ENCODE measurements at places on chromosomes 2 and 18. TPM values are rescaled to one million over a fixed set of nuclear protein-coding genes. Genes with fewer than 3 reads are reported as not detected.

DNA sequence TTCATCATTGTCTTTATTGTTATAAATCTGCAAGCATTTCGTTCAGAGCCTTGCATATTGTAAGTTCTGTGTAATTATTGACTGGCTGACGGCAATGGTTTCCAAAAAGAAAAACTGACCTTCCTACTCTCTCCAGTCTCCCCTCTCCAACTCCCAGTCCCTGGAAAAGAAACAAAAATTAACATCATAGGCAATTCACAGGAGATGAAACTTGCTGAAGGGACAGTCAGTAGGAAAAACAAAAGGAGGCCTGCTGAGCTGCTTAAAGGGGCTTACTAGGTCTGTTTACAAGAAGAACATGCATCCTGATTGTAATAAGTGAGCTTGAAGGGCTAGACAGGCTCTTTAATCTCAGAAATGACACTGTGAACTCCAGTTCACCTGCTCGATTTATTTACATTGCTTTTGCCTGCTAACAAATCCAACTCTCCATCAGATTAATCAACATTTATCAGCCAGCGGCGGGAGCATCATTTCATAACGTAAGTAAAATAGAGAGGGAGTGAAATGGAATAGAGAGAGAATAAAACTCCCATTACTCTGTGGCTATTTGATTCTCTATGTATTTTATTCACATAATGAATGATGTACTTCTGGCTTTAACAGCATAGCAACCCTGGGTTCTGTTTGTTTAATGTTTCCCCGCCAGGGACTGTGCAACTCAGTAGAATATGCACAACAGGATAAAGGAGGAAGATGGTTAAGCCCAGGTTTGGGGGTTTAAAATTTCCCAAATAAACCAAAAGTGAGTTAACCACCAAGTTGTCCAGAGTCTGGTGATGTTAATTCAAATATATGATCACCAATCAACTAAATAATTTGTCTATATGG lies 256.7 kb upstream of the SETBP1 start:
- DNase-seq = peak; percentile 8

- no peak for DNase-seq
Measured at GRCh38 chr2:44951714-44952113, 10.2 kb downstream of the SIX3 start.

- DNase-seq = no peak
Measured at GRCh38 chr2:148279216-148279615, 258.3 kb downstream of the MBD5 start.

Gene COLEC11
- 0.43 TPM for total RNA-seq

DNA sequence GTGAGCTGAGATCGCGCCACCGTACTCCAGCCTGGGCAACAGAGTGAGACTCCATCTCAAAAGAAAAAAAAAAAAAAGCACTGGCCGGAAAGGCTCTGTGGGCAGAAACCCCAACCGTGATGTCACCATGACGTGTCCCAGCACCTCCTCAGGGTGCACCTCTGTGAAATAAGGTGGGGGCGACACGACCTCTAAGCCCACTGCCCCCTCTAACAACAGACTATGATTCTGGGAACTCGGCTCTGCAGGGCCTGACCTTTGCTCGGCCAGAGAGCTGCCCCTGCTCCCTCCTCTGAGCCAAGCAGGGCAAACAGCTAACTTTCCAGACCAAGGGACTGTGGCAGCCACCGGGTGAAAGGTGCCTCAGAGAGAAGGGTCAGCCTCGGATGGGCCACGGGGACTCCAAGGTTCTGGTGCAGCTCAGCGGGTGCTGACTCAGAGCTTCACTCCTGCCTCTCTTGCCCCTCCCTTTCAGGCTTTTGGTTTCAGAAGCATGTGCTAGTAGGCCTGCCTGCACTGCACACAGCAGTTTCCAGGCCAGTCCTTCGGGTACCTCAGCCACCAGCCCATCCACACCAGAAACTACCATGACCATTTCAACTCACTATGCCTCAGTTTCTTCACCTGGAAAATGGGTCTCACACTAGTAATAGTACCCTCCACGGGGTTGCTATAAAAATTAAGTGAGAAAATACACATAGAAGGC lies 8.0 kb downstream of the TMBIM1 start:
- DNase-seq = no peak

- DNase-seq = no peak
Measured at GRCh38 chr18:39513186-39513585, 1947.6 kb upstream of the CELF4 start.

DNA sequence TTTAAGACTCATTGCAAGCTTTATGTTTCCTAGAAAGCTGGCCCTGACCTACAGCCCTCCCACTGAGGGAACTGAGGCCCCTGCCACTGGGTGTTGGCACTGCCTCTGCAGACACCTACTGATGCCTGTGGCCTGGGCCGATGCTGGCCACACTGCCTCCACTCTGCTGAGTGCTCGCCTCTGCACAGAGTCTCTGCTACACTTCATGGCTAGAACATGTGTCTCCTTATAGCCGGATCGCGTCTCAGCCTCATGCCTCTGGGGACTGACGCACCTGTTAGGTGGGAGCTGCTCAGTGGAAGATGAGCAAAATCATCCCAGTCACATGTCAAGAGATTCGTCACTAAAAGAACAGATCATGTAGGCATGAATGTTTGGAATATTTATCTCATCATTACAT lies 108.7 kb downstream of the RGPD3 start:
- no peak for DNase-seq

Gene COL4A4
- total RNA-seq = 3.1 TPM

DNA sequence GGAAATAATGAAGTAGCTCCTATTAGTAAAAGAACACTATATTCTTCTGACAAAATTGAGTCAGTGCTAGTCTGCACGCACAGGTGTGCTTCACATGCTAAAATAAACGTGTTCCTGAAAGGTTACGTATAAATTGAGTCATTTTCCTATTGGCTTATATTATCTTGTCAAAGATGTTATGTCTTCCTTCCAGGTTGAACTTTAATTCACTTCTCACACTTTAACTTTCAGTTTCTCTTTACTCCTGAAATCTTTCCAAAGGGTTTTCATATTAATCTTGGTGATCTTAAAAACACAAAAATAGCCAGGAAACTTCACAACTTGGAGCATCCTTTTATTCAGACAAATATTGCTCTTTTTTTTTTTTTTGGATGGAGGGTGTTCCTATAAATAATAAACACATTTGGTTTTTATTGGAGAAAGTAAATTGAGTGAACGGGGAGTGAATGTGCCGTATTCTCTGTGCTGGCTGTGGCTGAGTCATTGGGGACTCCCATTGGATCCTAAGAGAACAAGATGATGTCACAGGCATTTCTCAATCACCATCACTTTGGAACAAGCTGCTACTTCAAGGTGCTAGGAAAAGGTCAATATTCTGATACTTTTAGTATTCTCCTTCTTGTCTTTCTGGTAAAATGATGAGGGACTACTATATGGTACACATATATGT lies 150.2 kb upstream of the SPATS2L start:
- no peak for DNase-seq

- no peak for DNase-seq
Measured at GRCh38 chr2:158973116-158973956, 4.9 kb downstream of the TANC1 start.

- DNase-seq = no peak
Measured at GRCh38 chr2:28101123-28101522, 210.6 kb downstream of the BABAM2 start.

DNA sequence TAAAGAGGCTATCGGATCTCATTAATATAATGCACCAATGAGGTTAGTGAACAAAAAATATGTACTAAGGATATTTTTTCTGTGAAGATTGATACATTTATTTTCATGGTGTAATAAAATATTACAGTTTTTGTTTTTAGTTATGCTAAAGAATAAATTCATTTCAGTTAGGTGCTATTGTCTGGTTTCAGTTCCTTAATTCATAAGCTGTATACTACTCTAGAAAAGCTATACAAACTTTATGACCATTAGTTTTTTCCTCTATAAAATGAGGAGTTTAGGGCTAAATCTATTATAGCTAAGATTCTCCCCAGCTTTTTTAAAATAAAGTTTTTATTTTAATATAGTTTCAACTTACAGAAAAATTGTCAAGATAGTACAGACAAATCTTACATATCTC lies 1311.7 kb upstream of the NXPH2 start:
- no peak for DNase-seq

- no peak for DNase-seq
Measured at GRCh38 chr2:186842373-186842772, 6.6 kb downstream of the ZSWIM2 start.

- DNase-seq = peak; percentile 9
Measured at GRCh38 chr2:36266536-36267121, 88.9 kb upstream of the CRIM1 start.

DNA sequence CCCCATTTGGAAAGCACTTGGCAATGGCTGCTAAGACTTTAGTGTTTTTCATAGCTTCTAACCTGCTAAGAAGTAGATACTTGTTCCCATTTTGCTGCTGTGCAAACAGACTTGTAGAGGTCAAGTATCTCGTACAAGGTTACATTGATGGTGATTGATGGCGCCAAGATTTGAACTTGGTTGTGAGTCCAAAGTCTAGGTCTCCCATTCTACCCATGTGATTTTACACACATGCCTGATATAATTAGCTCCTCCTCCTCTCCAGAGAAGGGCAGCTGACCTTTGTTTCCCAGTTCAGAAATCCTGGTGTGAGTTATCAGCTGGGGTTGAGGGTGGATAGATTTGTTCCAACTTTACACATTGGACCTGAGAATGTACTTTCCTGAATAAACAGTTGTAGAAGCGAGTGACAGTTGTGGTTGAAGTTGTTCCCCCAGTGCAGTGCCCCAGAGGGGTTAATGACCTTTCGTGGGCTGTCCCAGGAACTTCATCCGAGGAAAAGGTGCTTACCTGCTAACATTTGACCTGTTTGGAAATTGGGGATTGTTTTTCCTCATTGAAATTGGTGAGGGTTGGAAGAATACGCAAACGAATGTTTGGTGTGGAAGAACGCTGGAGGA lies 10.4 kb downstream of the TCF7L1 start:
- no peak for DNase-seq

DNA sequence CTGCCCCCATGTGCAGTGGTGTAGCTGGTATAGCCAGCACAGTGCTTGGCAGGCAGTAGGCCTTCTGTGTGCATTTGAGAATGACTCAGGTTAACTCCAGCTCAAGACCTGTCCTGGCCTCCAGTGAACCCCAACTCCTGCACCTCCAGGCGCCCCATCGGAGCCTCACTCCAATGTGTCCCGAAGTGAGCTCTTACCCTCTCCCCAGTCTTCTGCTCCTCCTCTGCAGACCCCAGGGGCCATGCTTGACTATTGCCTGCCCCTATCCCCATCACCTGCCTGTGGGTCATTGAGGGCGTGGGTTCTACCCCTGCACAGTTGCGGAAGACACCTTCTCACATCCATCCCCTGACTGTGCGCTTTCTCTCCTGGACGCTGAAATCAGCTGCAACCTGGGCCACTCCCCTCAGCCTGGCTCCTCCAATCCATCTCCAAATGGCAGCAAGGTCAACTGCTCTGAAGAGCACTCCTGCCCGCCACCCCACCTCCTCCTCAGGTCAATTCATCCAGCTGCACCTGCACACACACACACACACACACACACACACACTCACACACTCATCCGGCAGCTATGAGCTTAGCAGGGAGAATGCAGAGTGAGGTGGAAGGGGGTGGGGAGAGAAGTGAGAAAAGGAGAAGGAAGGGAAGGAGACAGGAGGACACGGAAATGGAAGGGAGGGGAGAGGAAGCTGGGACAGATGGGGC lies 130.3 kb upstream of the GLI2 start:
- no peak for DNase-seq

DNA sequence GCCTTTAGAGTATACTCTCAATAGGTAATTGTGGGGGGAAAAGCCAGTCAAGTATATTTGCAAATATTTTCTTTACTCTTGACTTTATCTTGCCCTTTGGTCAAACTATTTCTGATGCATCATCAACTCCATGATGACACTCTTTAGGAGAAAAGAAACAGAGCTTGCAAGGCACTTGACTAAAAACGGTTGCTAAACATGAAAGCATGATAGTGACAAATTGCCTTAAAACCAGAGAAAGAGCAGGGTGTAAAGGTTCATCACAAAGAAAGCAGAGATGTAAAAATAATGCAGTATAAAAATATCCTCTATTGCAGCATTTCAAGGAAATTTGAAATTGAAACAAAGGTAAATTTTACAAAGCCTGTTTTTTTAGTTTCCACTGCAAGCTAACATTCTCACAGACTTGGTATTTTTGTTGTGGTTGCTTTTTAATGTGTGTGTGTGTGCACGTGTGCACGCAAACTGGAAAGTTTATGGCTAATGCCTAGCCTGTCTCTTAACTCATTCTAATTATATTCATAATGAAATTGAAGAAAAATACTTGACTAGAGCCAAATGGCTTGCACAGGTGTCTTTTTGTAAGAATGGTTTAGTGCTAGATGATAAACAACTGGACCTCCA lies 503.6 kb downstream of the ARHGAP15 start:
- DNase-seq = no peak

Gene LHCGR
- 0.45 TPM for total RNA-seq

DNA sequence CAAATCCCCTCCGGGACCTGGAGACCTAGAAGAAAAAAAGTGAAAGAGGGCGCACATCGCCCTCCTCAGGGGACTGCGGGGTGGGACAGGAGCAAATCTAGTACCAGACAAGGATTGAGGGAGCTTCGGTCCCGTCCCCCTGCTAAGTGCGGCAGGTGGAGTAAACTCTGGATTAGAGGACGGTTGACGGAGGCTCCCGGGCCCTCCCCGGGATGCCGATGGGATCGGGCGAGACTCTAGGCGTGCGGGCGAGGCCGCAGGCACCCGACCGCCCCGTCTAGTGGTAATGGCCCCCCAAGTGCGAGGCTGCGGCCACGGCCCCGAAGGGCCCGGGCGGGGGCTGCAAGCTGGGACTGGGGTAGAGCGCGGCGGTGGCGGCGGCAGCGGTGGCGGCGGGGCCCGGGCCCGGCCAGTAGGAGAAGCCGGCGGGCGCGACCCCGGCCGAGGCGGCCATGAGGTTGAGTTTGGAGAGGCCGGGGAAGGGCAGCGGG lies 3.5 kb downstream of the FEV start:
- peak; percentile 67 for DNase-seq

DNA sequence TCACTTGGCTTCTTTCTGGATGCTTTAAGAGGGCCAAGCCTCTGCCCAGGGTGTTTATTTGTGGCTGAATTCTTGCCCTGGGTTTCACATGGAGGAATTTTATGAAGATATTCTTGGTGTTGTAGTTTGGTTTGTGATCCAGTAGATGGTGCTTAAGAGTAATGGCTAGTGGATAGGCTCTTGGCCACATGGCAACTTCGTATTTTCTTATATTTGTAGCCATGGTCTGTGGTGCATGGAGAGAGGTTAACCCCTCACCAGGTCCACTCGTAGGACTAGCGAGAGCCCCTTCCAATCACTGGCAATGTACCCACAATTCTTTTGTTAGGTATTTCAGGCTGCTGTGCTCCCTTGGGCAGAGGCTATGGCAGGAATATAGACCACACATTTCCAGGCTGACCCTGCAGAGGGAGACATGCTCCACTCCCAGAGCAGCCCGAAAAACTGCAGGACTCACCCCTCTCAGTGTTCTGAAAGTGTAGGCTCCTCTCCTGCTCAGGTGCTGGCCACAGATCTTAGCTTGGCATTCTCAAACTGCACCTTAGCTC lies 582.1 kb upstream of the SETBP1 start:
- DNase-seq = peak; percentile 59

Data from GM23338 (cell line).